Thymus (tissue), 14 donors: ENCODE measurements at places on chromosomes 13 and 19.

- no peak for DNase-seq
Measured at GRCh38 chr19:45865269-45865948, 1.3 kb downstream of the FOXA3 start.

- DNase-seq: peak; percentile 39
Measured at GRCh38 chr13:52850396-52851136, 2.1 kb upstream of the PCDH8 start.

GRCh38 chr19:35162471-35163326 lies 8.2 kb downstream of the FXYD5 start:
- DNase-seq: no peak

- DNase-seq: no peak
Measured at GRCh38 chr13:27704681-27705080, 83.0 kb downstream of the POLR1D start.

GRCh38 chr19:42397263-42398166 lies 7.4 kb upstream of the CNFN start:
- no peak for DNase-seq

DNA sequence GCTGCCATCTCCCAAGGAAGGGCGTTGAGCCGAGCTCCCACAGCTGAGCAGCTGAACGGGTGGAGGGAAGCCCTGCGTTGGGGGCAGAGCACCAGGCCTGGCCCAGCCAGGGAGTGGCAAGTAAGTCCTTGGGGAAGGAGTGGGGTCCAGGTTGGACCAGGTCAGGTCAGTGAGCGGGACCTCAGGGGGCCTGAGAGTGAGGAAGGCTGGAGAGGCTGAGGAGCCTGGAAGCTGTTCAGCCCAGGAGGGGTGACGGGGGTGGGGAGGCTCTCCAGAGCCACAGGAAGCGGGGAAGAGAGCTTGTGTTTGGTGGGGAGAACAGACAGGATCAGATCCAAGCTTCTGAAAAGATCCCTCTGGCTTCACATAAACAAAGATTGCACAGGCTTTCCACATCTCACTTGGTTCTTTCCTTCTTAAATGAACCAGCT lies 55.4 kb upstream of the ATP12A start:
- DNase-seq: no peak

GRCh38 chr19:3196064-3196932 lies 10.6 kb downstream of the NCLN start:
- no peak for DNase-seq

GRCh38 chr13:55230570-55230908 lies 1910.2 kb upstream of the PRR20A start:
- no peak for DNase-seq

DNA sequence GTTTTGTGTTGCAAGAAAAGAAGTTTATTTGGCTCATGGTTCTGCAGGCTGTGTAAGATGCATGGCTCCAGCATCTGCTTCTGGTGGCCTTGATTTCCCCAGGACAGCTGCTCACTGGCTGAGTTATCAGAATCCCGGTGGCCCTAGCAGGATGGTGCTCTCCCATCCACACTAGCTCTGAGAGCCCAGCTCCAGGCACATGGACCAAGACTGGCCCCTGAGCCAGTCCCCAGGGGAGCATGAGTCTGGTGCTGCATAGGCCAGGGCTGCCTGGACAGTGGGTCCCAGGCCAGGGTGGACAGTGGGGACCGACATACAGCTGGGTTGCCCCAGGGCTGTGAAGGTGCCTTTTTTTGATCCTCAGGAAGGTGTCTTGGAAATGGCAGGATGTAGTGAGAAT lies 10.4 kb downstream of the ADGRE2 start:
- no peak for DNase-seq

DNA sequence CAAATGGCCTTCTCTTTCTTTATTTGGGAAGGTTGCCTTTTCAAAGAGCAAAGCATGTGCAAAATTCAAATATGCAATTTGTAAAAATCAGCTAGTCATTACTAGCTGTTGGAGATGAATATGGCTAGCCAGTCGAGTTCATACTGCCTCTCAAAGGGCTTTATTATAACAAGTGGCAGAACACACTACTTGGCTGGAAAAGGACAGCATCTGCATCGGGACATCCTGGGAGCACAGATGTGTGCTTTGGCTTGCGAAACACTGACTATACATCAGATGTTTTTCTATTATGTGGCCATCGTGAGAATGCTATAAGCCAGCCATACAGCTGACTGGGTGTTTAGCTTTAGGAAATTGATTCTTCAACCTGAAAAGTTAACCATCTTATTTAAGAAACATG lies 424.2 kb downstream of the KCTD12 start:
- no peak for DNase-seq

DNA sequence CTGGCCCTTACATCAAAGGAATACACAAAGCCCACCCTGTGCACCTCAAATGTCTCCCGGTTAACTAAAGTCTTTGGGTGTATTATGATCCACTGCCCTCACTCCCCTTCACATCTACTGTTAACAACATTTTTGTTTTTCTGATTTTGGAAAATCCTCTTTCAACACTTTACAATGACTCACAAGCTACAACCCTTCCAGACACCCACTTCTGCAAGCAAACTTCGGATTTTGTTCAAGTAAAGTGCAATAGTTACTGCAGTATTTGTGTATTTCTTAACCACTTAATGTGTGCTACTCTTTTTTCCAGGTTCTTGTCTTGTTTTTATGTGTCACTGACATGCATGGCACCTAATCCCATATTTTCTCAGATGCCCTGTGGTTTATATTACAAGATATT lies 101.1 kb downstream of the EDNRB start:
- DNase-seq: no peak

DNA sequence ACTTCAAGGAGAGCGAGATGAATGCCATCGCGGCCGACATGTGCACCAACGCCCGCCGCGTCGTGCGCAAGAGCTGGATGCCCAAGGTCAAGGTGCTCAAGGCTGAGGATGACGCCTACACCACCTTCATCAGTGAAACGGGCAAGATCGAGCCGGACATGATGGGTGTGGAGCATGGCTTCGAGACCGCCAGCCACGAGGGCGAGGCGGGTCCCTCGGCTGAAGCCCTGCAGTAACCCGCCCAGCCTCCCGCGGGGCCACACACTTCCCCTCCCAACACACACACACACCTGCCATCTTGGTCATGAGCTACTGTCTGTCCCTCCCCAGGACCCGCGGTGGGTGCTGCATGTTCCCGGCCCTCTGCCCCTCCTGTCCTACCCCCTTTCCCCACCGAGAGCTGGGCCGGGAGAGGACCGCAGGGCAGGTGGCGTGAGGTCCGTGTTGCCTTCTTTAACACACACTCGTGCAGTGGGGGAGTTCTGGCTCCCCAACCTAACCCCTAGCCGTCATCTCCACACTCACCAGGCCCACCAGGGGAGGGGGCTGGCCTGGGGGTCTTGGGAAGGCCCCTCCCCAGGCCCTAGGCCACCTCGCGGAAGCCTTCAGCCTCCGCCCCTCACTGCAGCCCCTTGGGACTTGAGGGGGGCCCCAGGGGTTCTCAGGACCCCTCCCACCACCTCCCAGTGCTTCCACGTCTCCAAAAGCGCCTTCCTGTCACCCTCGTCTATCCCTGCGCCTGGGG lies 11.8 kb downstream of the STX10 start:
- no peak for DNase-seq

DNA sequence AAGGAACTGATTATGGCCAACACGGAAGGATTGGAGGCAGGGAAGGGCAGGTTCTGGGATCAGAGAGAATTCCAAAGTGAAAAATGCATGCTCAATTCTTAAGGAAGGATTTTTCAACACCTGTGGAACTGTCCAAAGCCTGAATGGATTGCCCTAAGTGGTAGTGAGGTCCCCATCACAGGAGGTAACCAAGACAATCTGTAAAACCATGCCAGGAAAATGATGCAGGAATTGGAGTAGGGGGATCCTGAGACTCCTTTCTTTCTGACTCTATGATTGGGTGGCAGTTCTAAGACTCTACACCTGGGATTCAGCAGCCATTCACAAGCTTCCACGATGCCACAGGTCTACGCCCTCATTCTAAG lies 56.5 kb upstream of the ZNRF4 start:
- DNase-seq: no peak
